Stimulated activated CD4-positive, alpha-beta T cell treated with anti-CD3 and anti-CD28 coated beads, Interleukin-15, amount 100 ng/mL, for 24 hours (primary cell): ENCODE measurements at places on chromosomes 12 and 14.
A peak's percentile ranks its signal among the peaks of the same experiment; 100 is the strongest.

DNA sequence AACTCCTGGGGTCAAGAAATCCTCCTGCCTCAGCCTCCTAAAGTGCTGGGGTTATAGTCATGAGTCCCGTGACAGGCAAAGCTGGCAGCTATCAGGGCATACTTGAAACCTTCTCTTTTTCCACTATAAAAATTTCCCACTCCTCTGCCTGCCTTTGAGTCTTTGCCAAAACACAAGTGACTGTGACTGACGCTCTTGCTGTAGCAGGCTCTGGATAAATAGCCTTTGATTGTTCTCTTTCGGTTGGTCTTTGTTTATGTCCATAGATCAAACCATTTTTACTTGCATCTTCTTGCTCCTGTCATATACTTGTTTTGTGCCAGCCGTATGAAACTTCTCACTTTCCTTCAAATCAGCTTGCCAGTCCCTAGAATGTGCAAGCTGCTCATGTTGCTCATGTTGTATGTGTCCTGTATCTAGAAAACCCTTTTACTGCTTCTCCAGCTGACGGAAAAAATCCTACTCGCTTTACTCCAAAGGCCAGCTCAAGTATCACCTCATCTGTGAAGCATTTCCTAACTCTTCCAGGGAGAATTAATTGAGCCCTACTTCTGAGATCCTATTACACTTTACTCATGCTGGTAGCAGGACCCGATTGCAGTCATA is 73.1 kb downstream of the RESF1 start:
- DNase-seq, result no peak

GRCh38 chr12:80056845-80057244 is 42.5 kb upstream of the OTOGL start:
- no peak for DNase-seq

DNA sequence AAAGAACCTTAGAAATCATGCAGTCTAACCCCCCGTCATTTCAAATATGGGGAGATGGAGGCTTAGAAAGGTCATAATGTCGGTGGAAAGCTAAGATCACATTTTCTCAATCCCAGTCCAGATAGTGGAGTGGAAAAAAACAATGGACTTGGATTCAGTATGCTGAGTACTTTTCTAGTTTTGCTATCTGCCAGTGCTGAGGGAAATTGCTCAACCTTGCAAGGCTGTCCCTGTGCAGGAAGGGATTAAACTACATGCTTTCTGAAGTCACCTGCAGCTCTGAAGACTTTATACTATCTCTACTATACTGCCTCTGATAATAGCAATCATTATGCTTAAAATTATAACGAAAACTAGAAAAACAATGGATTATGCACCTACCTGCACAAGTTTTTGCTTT is 272.8 kb downstream of the LRIG3 start:
- DNase-seq, result no peak

DNA sequence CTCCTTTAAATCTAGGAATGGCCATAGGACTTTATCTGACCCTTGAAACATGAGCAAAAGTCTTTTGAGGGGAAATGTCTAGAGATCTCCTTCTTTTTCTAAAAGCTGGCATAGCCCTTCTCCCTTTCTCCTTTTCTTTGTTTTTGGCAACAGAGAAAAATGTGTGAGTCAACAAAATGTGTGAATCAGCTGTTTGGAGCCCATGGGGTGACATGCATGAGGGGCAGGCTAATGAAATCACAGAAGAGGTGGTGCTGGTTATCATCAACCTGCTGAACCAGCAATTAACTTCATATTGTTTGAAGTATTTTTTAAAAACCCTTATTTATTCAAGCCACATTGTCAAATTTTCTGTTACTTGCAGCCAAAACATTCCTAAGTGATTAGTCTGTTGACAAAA is 132.3 kb downstream of the CCDC59 start:
- no peak for DNase-seq

- no peak for DNase-seq
These were observed 14.5 kb downstream of the FOXG1 start for GRCh38 chr14:28780843-28781820.

DNA sequence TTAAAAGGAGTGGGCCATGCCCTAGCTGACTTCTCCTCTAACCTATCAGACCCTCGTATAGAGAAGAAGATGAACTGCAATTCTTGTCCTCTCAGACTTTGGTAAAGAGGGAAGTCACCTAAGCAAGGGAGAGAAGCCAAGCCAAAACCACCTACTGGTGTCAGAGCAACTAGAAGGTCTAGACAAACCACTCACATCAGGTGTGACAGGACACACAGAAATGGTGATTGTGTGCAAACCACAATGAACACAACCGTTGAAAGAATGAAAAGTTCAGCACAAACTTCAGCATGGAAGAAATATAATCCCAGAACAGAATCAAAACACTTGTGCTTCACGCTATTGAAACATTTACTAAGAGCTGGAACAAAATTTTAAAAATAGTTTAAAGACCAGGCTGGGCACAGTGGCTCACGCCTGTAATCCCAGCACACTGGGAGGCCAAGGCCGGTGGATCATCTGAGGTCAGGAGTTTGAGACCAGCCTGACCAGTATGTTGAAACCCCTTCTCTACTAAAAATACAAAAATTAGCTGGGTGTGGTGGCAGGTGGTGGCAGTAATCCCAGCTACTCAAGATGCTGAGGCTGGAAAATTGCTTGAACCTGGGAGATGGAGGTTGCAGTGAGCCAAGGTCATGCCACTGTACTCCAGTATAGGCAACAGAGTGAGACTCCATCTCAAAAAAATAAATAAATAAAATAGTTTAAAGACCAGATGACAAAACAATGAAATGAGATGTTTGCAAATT is 56.2 kb upstream of the NTF3 start:
- no peak for DNase-seq

DNA sequence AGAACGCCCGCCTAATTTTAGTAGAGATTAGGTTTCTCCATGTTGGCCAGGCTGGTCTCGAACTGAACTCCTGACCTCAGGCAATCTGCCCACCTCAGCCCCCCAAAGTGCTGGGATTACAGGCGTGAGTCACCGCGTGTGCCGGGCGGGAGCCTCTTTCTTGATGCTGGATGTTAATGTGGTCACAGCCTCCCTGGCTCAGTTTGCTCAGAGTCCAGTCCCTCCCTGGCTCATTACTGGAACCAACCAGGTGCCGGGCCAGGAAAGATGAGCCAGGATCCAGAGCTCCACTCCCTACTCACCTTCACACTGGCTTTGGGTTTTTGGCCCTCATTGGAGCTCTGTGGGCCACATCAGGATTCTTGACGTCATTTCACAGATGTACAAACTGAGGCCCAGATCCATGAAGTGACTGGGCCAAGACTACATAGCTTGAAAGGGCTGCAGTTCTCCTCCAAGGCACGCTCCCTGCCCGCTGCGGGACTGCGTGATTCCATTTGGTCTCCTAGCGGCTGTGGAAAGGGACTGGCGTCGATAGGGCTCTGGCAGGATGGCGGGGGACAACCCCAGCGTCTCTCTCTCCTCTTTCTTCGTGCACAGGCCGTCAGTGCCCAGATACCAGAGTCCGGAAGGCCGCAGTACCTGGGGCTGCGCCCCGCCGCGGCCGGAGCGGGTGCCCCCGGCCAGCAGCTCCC is 5.1 kb upstream of the SHMT2 start:
- no peak for DNase-seq

DNA sequence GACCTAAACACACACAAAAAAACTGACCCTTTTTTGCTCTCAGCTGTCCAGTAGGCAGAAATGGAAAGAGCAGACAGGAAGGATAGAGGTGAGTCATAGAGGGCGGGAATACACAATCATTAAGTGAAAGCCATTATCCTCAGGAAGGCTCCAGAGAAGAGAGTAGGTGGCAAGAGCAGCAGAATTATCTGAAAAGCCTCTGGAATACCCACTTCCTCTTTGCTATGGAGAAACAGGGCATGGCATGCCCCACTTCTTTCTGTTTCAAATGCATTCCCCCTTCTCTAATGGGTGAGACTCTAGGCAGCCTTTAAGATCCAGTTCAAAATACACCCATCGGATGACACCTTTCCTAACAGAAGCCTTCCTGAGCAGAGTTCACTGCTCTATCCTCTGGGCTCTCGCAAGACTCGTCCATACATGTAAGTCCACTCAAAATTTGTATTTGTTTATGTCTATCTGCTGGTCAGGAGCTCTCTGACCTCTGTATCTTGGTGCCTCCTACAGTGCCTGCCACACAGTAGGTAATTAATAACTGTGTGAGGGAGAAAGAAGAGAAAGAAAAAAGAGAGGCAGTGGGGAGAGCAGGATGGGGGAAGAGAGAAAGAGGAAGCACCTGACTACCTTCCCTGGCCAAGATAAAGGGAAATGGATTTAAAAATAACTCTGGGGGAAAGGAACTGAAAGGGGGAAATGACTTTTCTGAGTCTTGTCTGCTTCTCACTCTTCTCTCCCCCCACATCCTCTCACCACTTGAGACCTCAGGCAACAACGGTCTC is 8.5 kb downstream of the KLHL33 start:
- DNase-seq, result no peak

GRCh38 chr12:112331886-112332285 is 50.3 kb downstream of the HECTD4 start:
- no peak for DNase-seq

DNA sequence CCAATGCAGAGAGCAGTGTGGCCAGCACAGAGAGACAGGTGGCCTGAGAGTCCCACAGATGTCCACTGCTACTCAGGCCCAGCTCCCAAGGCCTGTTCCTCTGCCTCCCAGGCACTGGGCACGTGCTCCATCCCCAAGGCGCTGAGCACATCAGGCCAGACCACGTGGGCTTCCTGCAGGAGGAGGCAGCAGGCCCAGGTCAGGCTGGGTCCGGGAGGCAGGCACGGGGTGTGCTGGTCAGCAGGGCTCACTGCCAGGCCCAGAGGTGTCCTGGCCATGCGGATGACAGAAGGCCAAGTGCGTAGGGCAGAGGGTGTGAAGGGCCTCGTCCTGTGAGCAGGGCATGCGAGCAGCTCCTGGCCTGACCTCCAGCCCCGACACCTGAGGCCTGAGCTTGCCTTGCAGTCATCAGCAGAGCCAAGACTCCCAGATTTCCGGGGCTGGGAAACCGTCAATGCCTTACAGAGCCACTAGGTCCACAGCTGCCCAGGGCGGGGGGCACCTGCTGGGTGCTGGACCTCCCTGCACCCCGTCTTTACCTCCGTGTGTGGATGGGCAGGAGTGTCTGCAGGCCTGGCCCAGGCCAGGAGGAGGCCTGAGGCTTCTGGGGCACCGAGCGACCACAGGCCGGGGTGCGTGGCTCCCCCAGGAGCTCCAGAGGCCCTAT is 14.9 kb downstream of the TRMT61A start:
- DNase-seq, result no peak

DNA sequence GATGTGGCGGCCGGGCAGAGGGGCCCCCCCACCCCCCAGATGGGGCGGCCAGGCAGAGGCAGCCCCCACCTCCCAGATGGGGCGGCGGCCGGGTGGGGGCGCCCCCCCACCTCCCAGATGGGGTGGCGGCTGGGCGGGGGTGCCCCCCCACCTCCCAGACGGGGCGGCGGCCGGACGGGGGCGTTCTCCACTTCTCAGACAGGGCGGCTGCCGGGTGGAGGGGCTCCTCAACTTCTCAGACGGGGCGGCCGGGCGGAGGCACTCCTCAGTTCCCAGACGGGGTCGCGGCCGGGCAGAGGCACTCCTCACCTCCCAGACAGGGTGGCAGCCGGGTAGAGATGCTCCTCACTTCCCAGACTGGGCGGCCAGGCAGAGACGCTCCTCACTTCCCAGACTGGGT is 469.8 kb downstream of the PCNX1 start:
- no peak for DNase-seq

DNA sequence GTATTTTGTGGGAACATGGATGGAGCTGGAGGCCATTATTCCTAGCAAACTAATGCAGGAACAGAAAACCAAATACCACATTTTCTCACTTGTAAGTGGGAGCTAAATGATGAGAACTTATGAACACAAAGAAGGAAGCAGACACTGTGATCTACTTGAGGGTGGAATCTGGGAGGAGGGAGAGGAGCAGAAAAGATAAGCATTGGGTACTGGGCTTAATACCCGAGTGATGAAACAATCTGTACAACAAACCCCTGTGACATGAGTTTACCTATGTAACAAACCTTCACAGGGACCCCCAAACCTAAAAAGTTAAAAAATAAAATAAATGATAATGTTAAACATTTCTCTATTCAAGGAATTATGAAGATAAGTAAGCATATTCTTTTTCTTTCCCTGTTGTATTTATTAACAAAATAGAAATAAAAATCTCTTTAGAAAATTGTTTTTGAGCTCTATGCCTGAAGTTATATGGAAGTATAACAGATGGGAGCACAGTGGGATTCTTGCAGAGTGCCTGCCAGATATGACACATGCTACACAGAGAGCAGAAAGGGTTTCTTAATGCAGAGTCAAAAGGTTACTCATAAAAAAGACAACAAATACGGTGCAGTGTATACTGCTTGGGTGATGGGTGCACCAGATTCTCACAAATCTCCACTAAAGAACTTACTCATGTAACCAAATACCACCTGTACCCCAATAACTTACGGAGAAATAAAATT is 52.0 kb upstream of the SYNE2 start:
- no peak for DNase-seq

GRCh38 chr14:39266871-39267607 is 33.3 kb downstream of the MIA2 start:
- peak; percentile 80 for DNase-seq

GRCh38 chr12:42729535-42729900 is 140.0 kb upstream of the PRICKLE1 start:
- DNase-seq, result no peak

GRCh38 chr14:63991833-63992232 is 139.0 kb downstream of the SYNE2 start:
- no peak for DNase-seq

GRCh38 chr12:83224012-83224411 is 537.3 kb downstream of the TMTC2 start:
- DNase-seq, result no peak

DNA sequence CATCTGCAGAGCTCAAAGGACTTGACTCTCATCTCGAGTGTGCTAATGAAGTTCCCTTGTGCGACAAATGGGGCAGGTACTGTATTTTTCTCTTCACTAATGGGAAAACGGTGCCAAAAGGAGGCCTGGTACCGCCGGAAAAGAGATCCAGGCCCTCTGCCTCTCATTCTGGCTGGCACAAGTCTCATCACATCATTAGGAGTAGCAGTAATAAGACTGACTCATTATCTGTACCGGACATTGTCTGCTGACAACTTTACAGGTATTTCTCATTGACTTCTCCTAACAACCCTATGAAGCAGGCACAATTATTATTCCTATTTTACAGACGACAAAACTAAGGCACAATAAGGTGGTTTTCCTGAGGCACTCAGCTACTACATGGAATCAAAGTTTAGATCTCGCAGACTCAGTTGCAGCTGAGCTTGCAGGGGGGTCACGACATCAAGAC is 668 bp downstream of the APPL2 start:
- DNase-seq, result no peak

DNA sequence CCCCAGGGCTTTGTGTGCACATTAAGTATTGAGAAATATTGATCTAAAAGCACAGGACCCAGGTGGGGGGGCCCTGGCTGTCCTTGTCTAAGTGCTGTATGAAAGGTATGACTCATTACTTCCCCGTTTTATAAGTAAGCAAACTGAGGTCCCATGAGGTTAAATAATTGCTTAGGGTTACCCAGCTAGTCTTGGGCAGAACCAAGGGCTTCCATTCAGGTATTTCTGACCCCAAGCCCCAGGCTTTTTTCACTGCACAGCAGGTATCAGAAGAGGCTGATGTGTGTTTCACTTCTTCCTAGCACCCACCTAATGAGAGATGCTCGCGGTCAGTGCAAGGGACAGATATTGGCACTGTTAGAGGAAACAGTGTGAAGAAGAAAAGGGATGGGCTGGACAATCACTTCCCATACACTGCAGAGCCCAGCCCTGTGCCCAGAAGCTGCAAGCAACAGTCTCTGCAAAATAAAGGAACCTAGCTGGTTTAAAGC is 4.7 kb upstream of the TC2N start:
- peak; percentile 58 for DNase-seq

- no peak for DNase-seq
These were observed 10.5 kb downstream of the SERPINA6 start for GRCh38 chr14:94312481-94313246.
